ENCODE measurements at places on chromosomes 12 and 14.

GRCh38 chr14:99807413-99808153 is 14.4 kb downstream of the EML1 start:
- no peak for DNase-seq

GRCh38 chr14:100557658-100558057 is 29.6 kb downstream of the BEGAIN start:
- no peak for DNase-seq

GRCh38 chr12:130126023-130126432 is 36.2 kb upstream of the FZD10 start:
- no peak for DNase-seq

DNA sequence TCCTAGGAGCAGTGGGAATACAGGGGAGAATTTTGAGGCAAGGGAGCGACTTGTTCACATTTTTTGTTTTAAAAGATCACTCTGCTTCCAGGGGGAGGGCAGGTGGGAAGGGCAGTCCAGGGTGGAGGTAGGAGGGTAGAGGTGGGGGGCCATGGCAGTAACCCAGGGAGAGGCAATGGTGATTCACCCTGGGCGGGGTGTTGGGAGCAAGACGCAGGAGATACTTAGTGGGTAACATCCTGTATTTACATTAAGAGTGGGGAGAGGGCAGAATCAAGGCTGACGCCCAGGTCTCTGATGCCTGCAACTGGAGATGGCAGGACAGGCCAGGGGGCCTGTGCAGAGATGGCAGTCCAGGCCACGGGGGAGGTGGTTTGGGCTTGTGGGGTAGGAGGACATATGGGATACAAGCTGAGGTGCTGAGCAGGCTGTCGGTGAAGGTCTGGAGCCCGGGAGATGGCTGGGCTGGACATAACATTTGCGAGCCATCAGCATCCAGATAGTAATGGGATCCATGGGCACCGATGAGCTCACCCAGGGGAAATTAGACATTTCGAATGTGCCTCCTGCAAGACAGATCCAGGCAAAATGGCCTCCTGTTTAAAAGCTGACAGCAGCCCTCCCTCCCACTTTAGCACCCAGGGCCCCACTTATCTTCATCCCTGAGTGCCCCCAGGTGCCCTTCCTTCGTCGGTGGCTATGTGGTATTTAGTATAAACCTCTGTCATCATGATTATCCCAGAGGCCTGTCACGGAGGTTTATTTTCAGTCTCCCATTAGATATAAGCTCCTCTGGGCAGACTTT is 9.3 kb downstream of the EML1 start:
- DNase-seq = no peak

DNA sequence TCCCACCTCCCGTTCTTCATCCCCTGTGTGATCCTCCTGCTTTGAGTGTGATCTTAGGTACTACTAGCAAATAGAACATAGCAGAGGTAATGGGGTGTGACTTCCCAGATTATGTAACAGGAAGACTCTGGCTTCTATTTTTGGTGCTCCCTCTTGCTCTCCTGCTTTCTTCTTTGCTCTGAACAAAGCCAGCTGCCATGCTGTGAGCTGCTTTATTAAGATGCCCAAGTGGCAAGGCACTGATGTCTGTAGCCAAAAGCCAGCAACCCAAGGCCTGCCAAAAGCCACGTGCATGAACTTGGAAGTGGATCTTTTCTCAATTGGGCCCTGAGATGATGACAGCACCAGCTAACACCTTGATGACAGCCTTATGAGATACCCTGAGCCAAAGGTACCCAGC is 5.8 kb upstream of the MFAP5 start:
- no peak for DNase-seq

DNA sequence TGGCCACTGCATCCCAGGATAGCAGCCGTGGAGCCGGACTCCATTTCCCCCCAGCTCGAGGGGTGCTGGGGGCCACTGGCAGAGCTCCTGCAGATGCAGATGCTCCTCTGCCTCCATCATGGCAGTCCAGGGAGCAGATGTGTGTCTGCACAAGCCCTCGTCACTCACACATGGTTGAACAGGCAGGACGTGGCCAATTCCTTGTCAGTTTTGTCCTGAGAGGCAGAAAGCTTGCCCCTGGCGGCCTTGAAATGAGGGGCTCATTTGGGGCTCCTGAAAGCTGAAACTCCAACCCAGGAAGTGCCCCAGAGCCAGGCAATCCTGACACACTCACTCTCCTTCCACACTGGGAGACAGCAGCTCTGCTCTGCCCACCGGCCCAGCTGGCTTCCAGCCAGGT is 100.9 kb upstream of the C14orf180 start:
- no peak for DNase-seq

DNA sequence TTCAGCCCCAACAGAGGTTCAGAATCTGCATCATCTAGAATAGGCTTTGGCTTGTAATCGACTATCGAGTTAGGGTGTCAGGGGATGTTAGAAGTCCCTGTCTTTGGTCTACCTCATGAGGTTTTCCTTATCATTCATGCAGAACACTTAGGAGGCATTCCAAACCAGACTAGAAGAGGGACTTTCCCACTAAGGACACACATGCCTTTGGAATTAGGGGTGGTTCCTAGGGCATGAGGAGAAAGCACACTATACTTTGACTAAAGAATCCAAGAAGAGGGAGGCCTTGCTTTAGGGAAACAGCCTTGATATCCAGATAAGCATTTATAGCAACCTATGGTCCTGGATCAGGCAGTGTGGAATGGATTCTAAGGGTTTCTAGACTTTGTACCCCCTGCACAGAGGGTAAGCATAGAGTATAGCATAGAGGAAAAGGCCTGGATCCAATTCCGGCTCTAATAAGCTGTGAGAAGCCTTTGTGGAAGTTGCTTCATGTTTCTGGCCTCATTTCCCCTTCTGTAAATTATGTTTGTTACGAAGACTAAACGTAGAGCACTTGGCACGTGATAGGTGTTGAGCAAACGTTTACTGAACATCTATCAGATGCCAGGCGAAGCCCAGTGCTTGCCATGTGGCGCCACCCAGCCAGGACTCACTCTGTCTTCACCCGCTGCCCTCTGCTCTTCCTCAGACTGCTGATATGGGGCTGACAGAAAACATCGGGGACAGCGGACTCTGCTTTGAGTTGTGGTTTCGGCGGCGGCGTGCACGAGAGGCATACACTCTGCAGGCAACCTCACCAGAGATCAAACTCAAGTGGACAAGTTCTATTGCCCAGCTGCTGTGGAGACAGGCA is 13.2 kb downstream of the ZNF219 start:
- DNase-seq = no peak

- no peak for DNase-seq
These were observed 195.5 kb upstream of the BTG1 start for GRCh38 chr12:92341065-92341668.

DNA sequence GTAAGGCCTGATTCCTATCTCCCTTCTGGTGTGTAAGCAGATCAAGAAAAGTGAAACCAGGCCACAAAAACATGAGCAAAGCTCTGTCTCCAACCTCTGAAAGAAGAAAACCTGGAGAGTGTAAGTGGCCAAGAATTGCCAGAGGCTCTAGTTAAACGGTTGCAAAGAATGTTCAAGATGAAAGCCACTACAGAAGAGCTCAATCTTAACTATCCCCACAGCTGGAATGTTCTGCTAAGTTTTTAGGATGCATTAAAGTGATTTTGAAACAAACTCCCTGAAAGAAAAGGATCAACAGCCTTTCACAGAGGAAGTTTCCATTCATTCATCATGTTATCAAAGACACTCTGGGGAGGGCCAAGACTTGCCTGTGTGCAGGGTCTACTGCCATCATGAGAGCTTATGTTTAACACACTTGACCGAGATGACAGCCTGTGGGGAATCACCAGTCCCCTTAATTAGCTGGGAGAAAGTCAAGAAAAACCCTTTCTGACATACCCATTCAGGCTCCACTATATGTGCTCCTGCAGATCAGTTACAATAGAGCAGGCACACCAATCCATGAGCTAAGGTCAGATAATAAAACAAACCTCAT is 128.0 kb upstream of the OVCH1 start:
- no peak for DNase-seq

GRCh38 chr14:21106498-21107282 is 5.8 kb downstream of the TMEM253 start:
- DNase-seq = no peak

All from AG04450 (cell line).